Neural crest cell (in vitro differentiated cells): ENCODE measurements at places on chromosomes 2 and 18. TPM values are rescaled to one million over a fixed set of nuclear protein-coding genes. Genes with fewer than 3 reads are reported as not detected.

The FAM110C gene
- 0.07 and 0.09 TPM in 2 replicates for total RNA-seq

The LIMS3 gene
- total RNA-seq = 1.2 and 1.5 TPM in 2 replicates

The DHRS9 gene
- not detected in 2 replicates for total RNA-seq

The PLA2R1 gene
- total RNA-seq = 0.09 and 0.18 TPM in 2 replicates

- no peak for DNase-seq
Measured at GRCh38 chr2:30488012-30488659, 41.1 kb downstream of the LCLAT1 start.

DNA sequence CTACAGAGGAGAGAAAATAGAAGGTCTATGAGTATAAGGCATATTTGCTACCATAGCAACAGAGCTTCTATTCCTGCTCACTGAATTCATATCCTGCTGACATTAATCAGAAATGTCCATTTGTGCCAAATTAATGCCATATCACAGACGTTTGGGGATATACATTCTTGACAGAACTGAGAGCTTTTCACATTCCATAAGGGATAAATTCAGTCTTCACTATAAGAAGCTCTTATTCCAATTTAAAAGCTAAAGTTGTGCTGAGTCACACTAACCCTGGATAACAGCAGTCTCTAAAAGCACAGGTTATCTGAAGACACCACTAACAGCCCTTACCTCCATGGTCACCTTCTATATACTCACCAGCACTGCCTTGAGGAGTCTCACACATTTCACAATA is 178.1 kb downstream of the RAB3GAP1 start:
- DNase-seq = no peak

DNA sequence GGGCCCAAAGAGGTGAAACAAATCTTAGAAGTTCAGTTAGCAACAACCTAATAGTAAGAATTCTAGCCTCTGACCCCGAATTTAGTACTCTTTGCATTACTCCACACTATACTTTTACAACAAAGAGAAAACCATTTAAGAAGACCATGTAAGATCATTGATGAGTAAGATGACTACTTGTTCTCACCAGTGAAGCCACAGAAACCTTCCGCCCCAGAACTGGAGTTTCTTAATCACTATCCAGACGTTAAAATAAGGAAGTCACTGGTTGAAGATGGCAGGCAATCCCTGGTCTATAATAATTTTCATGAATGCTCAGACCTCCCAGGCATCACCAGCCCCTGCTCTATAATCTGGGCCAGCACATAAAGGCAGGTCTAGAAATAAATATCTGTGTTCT is 95.0 kb downstream of the TMEM163 start:
- no peak for DNase-seq

GRCh38 chr2:195537811-195538210 is 119.2 kb upstream of the SLC39A10 start:
- no peak for DNase-seq

GRCh38 chr18:41237317-41237716 is 717.7 kb upstream of the PIK3C3 start:
- DNase-seq = no peak

- no peak for DNase-seq
Measured at GRCh38 chr18:24127735-24128134, 11.1 kb upstream of the CABYR start.
